ENCODE measurements at places on chromosomes 13 and 19.

DNA sequence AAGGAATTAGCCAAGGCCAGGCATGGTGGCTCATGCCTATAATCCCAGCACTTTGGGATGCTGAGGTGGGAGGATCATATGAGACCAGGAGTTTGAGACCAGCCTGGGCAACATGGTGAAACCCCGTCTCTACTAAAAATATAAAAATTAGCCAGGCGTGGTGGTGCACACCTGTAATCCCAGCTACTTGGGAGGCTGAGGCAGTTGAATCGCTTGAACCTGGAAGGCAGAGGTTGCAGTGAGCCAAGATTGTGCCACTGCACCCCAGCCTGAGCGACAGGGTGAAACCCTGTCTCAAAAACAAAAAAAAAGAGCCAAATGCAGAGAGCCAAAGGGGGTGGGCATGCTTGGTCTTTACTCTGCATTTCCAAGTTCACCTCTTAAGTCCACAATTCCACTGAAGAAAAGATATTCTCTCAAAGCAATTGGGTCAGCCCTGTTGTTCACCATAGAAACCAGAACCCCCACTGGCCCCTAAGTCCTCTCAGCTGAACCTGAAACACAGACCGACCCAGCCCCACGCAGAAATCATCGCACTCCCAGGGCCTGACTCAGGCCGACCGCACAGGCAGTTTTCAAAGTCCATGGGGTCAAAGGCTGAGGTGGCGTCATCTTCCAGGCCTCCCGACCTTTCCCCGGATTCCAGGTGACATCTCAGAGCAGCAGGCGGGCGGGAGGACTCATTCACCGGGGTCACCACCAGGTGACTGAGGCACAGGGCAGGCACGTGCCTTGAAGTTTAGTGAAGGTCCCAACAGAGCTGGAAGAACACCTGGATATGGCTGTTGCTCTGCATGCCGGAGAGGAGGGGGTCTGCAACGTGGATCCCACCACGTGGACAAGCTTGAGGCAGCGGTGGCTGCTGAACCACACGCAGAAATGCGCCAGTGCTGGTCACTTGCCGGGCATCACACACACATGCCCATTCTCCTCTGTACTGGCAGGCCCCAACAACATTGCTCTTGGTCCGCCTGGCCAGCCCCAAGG lies 33.1 kb downstream of the SLC25A42 start:
- no peak for DNase-seq

GRCh38 chr13:108227651-108228272 lies 9.6 kb downstream of the ABHD13 start:
- peak; percentile 17 for DNase-seq

DNA sequence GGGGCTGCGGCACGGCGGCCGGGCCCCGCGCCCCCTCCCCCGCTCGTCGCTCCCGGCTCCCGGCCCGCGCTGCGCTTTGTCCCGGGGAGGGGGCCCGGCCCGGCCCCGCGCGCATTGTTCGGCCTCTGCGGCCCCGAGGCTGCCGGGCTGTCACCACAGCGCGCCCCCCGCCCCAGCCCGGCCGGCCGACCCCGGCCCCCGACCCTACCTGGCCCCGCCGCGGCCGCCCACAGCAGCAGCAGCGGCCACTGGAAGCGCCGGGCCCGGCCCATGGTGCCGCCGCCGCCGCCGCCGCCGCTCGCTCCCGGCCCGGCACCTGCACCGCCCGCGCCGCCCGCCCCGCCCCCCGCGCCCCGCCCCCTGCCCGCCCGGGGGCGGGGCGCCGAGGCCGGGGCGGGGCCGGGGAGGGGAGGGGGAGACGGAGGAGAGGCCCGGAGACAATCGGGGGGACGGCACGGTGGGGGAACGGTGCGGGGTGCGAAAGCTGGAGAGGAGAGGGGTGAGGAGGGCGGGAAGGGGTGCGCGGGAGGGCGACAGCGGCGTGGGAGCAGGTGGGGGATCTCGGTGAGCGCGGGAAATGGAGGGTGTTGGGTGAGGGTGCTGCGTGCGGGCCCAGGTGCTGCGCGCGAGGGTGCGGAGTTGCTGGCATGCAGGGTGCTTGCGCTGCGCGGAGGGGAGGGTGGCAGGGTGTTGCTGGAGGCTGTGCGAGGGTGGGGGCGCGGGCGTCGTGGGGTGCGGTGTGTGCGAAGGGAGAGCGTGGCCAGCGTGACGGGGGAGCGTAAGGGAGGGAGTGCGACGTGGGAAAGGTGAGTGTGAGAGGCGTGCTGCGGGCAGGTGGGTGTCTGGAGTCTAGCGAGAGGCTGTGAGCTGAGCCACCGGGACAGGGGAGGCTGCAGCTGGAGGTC lies at the start of gene CADM4:
Gene CADM4 (minus strand): TSS at position 332 of the 905 bp plus-strand sequence. CDS start 60 bp downstream, at position 272.
- peak; percentile 79 for DNase-seq

DNA sequence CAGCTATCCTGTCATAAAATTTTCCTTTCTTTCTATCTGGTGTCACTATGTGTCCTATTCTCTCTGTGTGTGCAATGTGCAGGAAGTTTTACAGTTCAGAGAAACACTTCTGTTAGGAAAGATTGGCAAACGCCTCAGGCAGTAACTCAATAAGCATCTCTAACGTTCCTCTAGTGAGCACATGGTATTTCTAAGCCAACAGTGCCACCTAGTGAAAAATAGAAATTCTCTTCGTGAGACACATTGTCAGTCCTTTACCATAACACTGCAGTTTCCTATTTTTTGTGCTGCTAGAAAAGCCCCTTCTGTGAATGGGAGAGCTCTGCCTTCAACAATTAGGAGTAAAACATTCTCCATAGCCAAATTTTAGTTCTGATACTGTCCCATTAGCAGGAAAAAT lies 50.7 kb downstream of the ZNF723 start:
- DNase-seq = no peak

DNA sequence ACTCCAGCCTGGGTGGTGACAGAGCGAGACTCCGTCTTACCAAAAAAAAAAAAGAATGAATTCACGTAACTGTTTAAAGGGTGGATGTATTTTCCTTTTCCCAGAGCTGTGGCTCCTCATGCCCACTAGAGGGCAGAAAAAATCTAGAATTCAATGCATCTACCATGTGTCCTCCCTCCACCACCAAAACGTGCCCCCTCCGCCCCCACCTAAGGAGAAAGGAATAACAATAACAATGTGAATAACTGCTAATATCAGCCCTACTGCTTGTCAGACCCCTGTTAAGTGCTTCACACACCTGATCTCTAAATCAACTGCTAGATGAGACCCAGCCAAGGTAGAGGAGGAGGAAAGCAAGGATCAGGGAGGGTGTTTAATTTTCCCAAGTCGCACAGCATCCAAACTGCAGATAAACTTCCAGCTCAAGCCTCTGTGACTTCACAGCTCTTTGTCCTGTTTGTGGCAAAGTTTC lies 20.2 kb upstream of the PNMA8B start:
- peak; percentile 61 for DNase-seq

DNA sequence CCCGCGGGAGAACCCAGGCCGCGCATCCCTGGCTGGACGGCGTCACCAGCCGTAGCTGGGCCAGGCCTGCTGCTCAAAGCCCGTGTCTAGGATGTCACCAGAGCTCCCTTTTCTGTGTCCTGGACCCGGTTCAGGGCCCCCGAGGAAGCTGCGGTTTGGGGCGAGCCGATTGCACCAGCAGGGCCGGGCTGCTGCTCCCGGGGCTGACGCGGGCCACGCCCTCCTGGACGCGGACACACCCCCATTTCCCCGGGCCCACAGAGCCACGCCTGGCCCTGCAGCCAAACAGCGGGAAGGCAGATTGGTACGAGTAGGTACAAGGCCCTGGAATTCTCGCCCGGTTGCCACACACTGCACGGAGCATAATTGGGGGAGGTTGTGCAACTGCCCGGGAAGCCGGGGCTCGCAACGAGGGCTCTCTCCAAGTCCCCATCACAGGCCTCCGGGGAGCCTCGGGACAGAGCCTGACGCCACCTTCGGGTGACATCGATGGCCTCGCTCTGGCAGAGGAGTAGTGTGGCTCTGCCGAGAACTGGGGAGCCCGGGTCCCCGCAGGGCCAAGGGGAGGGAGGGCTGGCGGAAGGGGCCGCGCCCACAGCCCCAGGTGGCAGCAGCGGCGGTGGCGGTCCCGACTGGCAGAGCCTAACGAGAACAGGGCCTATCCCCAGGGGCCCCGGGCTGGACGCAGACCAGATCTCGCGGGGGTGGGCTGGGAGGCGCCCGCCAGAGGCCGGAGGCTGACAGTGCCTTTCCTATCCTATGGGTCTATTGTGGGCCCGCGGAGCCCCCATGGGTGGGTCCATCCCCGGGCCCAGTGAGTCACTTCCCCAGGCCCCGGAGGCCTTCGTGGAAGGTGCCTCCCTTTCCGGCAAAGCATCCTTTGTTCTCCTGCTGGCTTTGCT lies 23.5 kb downstream of the KCTD15 start:
- peak; percentile 40 for DNase-seq

- peak; percentile 34 for DNase-seq
Measured at GRCh38 chr19:40744554-40745401, 5.5 kb downstream of the ACTMAP start.

DNA sequence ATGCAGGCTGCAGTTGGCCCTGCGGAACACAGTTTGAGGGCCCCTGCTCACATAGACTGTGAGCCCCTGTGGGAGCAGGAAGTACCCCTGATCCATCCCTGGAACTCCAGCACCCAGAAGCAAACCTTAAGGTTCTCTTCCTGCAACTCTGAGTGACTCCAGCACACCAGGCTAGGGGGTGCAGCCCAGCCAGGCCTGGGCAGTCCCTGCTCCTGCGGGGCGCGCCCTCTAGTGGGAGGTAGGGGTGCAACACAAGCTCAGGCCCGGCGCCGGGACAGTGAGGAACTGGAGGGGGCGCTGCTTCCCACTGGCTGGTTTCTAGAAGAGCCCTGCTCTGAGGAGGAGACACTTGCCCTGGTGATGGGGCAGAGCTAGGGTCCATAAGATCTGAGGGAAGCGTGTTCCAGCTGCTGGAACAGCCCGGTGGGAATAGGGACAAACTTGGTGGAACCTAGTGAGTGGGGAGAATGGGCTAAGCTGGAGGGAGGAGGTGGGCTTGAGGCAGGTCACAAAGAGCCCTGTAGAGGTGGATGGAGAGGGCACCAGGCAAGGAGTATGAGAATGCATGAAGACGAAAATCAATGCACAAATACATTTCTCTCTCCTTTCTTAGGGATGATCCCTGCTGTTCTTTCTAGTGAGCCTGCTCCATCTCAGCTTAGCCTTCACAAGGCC lies 5.0 kb downstream of the ZSCAN5A start:
- peak; percentile 53 for DNase-seq

- DNase-seq = no peak
Measured at GRCh38 chr19:45250216-45250831, 747 bp upstream of the MARK4 start.

- DNase-seq = no peak
Measured at GRCh38 chr19:10898633-10899032, 27.3 kb downstream of the CARM1 start.

DNA sequence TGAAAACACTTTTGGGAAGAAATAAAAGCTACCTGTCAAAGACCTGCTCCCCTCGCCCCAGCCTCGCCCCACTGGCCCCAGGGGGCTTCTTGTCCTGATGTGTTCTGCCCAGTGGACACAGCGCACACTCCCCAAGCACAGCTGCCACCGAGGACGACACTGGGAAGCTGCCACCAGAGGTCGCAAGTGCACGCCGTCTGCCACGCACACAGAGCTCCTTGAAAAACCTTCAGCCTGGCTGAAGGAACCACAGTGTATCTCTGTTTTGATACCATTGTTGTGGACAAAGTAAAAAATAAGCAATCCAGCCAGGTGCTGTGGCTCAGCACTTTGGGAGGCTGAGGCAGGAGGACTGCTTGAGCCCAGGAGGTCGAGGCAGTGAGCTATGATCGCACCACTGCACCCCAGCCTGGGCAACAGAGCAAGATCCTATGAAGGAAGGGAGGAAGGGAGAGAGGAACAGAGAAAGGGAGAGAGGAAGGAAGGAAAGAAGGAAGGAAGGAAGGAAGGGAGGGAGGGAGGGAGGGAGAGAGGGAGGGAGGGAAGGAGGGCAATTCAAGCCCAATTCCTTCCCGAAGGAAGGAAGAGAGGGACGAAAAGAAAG lies 57.3 kb downstream of the CEBPG start:
- DNase-seq = peak; percentile 75

GRCh38 chr19:29524912-29525831 lies 622 bp upstream of the VSTM2B start:
- no peak for DNase-seq

GRCh38 chr13:112255550-112256120 lies 120.5 kb upstream of the SPACA7 start:
- no peak for DNase-seq

- no peak for DNase-seq
Measured at GRCh38 chr19:9362905-9363304, at the start of gene ZNF177. TSS of gene ZNF177 (plus strand) at chr19:9363013. CDS start at chr19:9378312, 15,299 bp downstream.

GRCh38 chr19:45897261-45897812 lies 5.1 kb downstream of the MYPOP start:
- no peak for DNase-seq

GRCh38 chr19:18292810-18293641 lies 11.6 kb upstream of the JUND start:
- peak; percentile 53 for DNase-seq

- DNase-seq = no peak
Measured at GRCh38 chr13:108115738-108116137, 99.6 kb downstream of the LIG4 start.

DNA sequence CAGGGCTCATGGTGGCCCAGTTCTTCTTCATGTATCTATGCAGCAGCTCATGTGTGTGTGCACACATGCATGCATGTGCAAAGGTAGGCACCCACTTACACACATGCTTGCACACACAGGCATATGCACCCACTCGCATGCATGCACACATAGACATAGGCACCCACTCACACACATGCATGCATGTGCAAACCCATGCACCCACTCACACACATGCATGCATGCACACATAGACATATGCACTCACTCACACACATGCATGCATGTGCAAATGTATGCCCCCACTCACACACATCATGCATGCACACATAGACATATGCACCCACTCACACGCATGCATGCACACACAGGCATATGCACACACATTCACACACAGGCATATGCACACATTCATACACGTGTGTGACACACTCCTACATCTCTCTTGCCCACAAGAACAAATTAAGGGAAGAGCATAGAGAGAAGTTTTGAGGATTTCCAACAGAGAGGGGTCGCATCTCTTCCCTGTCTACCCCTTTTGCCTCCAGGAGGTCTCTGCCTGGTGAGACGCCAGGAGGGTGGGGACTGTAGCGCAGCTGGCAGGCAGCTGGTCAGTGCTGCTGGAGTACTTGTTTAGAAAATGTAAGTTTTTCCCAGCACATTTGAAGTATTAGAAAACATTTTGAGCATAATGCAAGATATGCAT lies 63.9 kb upstream of the ARHGEF7 start:
- DNase-seq = no peak
